ENCODE measurements at places on chromosomes 4 and X. TPM values are rescaled to one million over a fixed set of nuclear protein-coding genes. Genes with fewer than 3 reads are reported as not detected.
A peak's percentile ranks its signal among the peaks of the same experiment; 100 is the strongest.

- no peak overlapping the region for H3K27ac ChIP-seq
- H3K27me3 ChIP-seq = no peaks in the 10 kb centered on the region
- DNase-seq = no peak
- H3K4me1 ChIP-seq = peaks cover 33% of the 10 kb centered on the region
- H3K4me3 ChIP-seq = peak overlapping the region; percentile 80
Measured at GRCh38 chr4:26862381-26862915, 1.8 kb downstream of the STIM2 start.

DNA sequence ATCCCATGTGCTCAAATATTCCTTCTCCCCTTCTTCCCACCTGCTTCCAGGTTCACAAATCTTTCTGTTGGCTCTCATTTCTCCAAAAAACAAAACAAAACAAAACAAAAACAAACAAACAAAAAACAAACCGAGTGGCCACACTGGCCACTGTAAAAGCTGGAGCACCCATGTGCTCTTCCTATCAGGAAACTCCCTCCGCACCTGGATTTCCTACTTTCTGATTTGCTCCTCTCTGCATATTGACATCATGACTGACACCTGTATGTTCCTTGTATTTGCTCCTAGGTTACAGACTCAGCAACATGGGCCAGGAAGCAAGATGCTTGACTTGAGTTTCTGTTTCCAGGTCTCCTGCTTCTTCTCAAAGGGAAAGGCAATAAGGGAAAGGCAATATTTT, 258.8 kb downstream of the GPC3 start:
- no peaks in the 10 kb centered on the region for H3K27me3 ChIP-seq
- peak overlapping the region; percentile 90 for H3K27ac ChIP-seq
- H3K36me3 ChIP-seq = no peaks in the 10 kb centered on the region
- DNase-seq = no peak

DNA sequence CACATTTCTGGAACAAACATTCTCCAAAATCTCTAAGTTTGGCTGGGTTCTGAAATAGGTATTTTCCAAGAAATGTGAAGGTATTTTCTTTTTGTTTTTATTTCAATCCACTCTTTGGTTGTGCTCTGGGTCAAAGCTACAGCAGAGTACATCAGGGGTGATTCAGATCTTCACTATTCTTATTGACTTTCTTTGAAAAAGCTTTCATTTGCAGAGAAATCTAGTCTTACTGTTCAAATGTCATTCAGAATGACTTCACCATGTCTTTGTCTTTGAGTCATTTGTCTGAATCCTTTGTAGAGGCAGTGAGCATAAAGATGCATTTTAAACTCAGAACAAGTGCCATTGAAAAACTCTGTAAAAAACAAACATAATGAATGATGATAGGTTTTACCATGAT, 547.2 kb upstream of the ADGRL3 start:
- H3K4me1 ChIP-seq = no peaks in the 10 kb centered on the region
- H3K27me3 ChIP-seq = no peaks in the 10 kb centered on the region

DNA sequence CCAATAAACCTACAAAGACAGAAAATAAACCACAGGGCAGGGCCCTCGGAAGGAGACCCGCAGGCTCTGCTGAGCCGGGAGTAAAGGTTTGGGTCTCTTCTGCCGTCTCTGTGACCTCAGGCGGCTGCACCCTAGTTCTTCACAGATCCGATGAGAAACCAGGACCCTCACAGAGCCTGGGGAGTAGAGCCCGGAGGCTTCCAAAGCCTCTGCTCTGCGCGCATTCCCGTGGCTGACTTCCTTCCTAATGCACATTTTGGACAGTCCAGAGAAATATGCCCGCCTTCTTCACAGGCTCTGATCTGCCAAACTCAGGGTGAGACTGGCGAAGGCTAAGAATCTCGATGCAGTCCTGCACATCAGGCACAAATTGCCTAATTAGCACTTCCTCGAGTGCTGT, 245.5 kb downstream of the EVC2 start:
- H3K27me3 ChIP-seq = no peaks in the 10 kb centered on the region
- H3K4me3 ChIP-seq = no peak overlapping the region
- H3K36me3 ChIP-seq = no peaks in the 10 kb centered on the region
- no peak overlapping the region for H3K27ac ChIP-seq
- H3K4me1 ChIP-seq = no peaks in the 10 kb centered on the region
- no peak for DNase-seq

DNA sequence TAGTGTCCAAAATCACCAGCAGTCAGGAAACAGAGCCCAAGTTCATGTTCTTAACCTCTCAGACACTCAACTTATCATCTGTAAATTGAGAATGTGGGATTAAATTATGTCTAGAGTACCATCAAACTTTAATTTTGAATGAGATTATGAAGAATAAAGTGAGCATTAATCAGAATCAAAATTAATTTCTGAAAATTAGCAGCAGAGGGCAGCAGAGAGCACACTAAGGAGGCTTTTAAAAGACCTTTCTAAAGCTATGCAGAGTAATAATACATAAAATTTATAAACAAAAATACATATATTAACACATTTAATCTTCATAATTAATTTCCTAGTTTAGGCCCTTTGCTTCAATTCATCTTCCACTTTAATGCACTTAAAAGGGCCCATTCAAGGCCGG, 7.1 kb downstream of the TASL start:
- DNase-seq = peak; percentile 8
- H3K4me1 ChIP-seq = peaks cover 25% of the 10 kb centered on the region
- H3K4me3 ChIP-seq = no peak overlapping the region
- H3K36me3 ChIP-seq = no peaks in the 10 kb centered on the region

- no peak for DNase-seq
- H3K4me1 ChIP-seq = no peaks in the 10 kb centered on the region
- peaks cover 16% of the 10 kb centered on the region for H3K27me3 ChIP-seq
- no peak overlapping the region for H3K4me3 ChIP-seq
- no peak overlapping the region for H3K27ac ChIP-seq
Measured at GRCh38 chrX:51456814-51457213, 39.6 kb downstream of the NUDT11 start.

GUCY1A1 gene
- total RNA-seq = 23.6 TPM

MANBA gene
- total RNA-seq = 11.7 TPM

GRIA2 gene
- total RNA-seq = not detected

CYTL1 gene
- total RNA-seq = not detected

All from Calu3 (cell line).